ENCODE measurements at places on chromosomes 7 and 10.

DNA sequence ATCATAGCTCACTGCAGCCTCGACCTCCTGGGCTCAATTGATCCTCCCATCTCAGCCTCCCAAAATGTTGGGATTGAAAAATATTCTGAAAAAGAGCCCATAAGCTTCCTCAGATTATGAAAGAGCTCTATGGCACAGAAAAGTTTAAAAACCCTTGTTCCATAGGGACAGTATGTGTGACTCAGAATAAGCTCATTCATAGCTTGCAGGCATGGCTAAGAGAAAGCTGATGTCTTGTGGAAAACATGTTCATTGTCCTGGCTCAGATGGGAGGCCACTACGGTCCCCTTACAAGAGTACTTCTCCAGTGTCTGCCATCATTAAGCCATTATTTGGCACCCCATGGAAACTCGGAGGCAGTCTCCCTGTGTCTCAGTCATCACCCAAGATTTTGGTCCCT, 64.0 kb downstream of the CCDC3 start:
- no peak for DNase-seq
- no peak overlapping the region for H3K4me3 ChIP-seq
- H3K27ac ChIP-seq: no peak overlapping the region
- H3K27me3 ChIP-seq: no peaks in the 10 kb centered on the region
- no peaks in the 10 kb centered on the region for H3K36me3 ChIP-seq
- peaks cover 21% of the 10 kb centered on the region for H3K4me1 ChIP-seq

GRCh38 chr10:91613411-91614187, 19.3 kb downstream of the PPP1R3C start:
- peaks cover 45% of the 10 kb centered on the region for H3K4me1 ChIP-seq
- no peak overlapping the region for H3K4me3 ChIP-seq
- no peaks in the 10 kb centered on the region for H3K36me3 ChIP-seq
- no peaks in the 10 kb centered on the region for H3K27me3 ChIP-seq

DNA sequence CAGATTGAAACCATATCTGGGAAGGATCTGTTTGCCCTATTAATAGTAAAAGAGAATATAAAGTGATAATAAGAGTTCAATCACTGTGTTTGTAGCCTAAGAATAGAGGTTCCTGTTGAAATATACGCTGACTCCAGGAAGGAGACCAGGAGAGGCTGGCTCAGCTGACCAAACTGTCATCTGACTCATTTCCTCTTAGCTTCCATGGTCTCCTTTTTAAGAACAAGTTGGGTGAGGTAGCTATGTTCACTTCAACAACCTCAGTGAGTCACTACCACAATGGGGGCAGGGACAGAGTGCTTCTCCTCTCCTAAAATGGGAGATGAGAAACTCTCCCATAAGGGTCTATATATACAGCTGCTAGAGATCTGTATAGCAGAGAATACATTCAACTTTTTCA, 543.3 kb downstream of the CALN1 start:
- peak; percentile 11 for DNase-seq
- peak overlapping the region; percentile 49 for H3K27ac ChIP-seq
- H3K4me1 ChIP-seq: peaks cover 6% of the 10 kb centered on the region
- H3K4me3 ChIP-seq: no peak overlapping the region

DNA sequence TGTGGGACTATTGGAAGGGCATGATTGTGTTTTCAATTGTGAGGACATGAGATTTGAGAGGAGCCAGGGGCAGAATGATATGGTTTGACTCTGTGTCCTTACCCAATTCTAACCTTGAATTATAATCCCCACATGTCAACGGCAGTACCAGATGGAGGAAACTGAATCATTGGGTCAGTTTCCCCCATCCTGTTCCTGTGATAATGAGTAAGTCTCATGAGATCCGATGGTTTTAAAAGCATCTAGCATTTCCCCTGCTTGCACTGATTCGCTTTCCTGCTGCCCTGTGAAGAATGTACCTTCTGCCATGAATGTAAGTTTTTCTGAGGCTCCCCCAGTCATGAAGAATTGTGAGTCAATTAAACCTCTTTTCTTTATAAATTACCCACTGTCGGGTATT, 1367.1 kb downstream of the XPNPEP1 start:
- H3K36me3 ChIP-seq: no peaks in the 10 kb centered on the region
- no peaks in the 10 kb centered on the region for H3K27me3 ChIP-seq
- no peak overlapping the region for H3K27ac ChIP-seq
- no peak for DNase-seq

DNA sequence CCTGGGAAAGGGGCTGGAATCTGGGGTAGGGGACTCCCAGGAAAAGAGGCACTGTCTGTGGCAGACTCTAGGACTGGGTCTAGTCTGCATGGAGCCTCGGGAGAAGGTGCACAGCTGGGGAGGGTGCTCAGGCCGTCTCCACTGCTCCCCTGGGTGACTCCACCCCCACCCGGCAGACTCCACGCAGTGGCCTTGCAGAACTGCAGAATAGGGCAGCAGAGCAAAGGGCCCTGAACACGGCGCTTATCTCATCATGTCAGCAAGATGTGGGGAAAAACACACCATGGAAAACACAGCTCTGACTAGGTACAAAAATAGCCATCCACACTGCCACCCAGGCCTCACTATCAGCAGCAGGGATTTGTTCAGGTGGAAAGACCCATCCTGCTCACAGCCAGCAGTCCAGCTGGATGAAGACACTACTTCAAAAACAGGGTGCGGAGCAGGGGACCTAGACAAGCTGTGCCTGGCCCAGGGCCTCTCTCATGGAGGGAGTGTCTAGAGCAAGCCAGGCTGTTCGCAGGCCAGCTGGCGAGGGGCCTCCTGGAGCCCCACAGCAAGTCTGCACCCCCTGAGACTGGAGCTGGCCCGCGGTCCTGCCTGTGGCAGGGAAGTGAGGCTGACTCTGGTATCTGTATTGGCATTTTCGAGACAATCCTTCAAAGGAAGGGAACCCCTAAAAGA, 11.7 kb downstream of the MAT1A start:
- H3K36me3 ChIP-seq: no peaks in the 10 kb centered on the region
- H3K4me3 ChIP-seq: no peak overlapping the region
- no peak overlapping the region for H3K27ac ChIP-seq

DNA sequence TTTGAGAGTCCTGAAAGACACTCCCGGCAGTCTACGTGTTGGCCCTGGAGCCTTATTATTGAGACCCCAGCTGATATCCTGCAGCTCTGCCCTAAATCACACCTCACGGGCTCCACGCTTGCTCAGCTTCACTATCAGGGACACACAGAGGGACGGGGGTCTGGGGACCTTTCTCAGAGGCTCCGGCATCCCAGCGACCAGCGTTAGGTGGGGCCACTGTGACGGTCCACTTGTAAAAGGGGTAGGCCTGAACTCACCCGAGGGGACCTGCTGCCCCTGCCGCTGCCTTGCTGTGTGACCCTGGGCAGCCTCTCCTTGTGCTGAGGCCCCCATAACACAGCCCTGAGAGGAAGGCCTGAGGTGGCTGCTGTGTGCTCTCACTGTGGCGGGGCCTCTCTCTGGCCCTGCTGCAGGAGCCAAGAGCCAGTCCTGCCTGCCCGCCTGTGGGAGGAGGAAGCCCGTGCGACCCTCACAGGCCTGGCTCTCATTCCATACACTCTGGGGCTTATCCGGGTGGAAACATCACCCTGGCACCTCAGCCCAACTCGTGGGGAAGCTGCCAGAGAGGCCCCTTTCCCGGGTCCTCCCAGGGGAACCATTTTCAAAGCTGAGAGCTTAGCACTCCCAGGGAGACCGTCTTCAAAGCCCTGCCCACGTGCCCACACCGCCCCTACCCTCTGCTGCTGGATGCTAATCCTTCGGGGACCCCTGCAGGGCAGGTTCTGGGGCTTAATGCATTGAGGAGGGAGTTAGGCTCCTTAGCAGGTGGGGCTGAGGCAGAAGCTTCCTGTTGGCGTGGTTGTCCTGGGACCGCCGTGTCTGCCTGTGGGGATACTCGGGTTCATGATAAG, 21.7 kb downstream of the AQP1 start:
- no peak overlapping the region for H3K4me3 ChIP-seq
- no peaks in the 10 kb centered on the region for H3K36me3 ChIP-seq
- H3K27me3 ChIP-seq: peaks cover 4% of the 10 kb centered on the region
- DNase-seq: no peak
- peaks cover 6% of the 10 kb centered on the region for H3K4me1 ChIP-seq

DNA sequence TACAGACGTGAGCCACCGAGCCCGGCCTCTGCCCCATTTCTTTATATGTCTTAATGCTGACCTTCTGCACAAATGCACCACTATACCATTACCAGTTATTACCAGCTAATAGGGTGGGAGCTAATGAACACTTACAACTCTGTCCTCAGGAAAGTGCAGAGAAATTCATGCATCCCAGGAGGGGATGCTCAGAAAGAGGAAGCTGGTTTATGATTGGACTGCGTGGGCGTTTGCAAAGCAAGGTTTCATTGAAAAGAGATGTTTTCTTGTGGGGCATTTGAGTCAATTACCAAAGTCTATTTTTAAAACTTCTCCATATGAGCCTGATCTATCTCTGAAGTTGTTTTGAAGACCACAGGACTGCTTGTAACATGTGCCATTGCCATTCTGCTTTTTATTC, 417.7 kb upstream of the CELF2 start:
- H3K27me3 ChIP-seq: no peaks in the 10 kb centered on the region
- H3K4me3 ChIP-seq: no peak overlapping the region
- H3K4me1 ChIP-seq: no peaks in the 10 kb centered on the region
- no peaks in the 10 kb centered on the region for H3K36me3 ChIP-seq
- no peak overlapping the region for H3K27ac ChIP-seq
- no peak for DNase-seq

GRCh38 chr7:94971051-94971867, 63.9 kb downstream of the PPP1R9A start:
- H3K27ac ChIP-seq: no peak overlapping the region
- no peaks in the 10 kb centered on the region for H3K27me3 ChIP-seq
- H3K4me3 ChIP-seq: no peak overlapping the region

GRCh38 chr10:34396663-34397062, 418.4 kb downstream of the PARD3 start:
- H3K27ac ChIP-seq: no peak overlapping the region
- no peaks in the 10 kb centered on the region for H3K4me1 ChIP-seq
- no peak for DNase-seq
- no peaks in the 10 kb centered on the region for H3K36me3 ChIP-seq
- H3K4me3 ChIP-seq: no peak overlapping the region

GRCh38 chr7:92402920-92403759, 44.1 kb upstream of the GATAD1 start:
- H3K27me3 ChIP-seq: no peaks in the 10 kb centered on the region
- H3K4me3 ChIP-seq: no peak overlapping the region
- no peak for DNase-seq
- peaks cover 20% of the 10 kb centered on the region for H3K4me1 ChIP-seq
- peak overlapping the region; percentile 47 for H3K27ac ChIP-seq

DNA sequence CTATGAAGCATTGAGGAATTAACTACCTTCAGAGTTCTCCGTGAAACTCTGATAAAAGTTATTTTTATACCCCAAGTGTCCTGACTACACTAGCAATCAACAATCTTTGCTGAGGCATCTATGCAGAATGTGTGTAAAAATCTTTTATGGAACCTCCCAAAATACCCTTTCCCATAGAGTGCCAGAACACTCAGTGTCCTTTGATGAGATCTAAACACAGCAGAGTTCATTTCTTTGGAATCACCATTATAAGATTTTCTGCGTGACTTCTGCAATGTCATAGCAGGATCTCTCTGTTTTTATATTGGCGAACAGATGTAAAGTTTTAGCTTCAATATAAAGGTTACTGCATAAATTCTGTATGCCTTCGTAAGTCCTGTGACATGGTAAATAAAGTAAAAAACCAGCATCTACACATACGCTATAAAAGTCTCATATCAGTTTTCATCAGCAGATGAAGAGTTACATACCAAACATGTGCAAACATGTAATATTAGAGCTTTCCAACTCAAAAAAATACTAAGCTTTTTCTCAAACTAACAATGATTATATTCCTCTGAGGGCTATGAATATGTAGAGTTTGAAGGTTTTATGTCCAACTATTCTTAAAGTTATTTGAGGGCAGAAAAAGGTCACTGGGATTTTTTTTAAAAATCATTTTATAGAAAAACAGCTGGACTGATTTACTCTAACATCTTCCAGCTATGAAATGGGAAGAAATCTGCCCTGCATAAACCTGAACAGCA, 67.2 kb downstream of the SKIDA1 start:
- DNase-seq: no peak
- no peak overlapping the region for H3K27ac ChIP-seq
- H3K4me3 ChIP-seq: no peak overlapping the region
- H3K4me1 ChIP-seq: no peaks in the 10 kb centered on the region

DNA sequence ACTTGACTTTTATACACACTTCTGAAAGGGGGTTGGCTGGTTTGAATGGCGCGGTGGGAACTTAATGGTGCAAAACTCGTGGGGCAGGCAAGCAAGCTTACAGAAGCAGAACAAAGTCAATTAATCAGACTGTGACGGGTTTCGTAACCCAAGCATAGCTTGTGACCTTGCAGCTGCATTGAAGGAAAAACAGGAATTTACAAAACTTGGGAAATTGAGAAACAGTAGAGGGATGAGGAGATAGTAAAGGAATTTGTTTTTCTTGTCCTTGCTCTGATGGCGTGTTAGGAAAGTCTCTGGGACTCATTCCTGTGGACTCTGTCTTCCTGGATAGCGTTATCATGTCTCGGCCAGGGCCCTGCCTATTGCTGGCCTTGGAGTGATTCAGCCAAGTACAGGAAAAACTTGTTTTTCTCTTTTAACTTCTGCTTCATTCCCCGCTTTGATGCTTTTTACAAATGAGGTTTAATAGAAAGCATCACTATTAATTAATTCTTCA, 220.0 kb upstream of the KCND2 start:
- no peaks in the 10 kb centered on the region for H3K27me3 ChIP-seq
- H3K4me1 ChIP-seq: peaks cover 11% of the 10 kb centered on the region
- no peak for DNase-seq
- no peak overlapping the region for H3K4me3 ChIP-seq

GRCh38 chr7:73567846-73568685, 10.3 kb downstream of the TBL2 start:
- no peak for DNase-seq
- peaks cover 16% of the 10 kb centered on the region for H3K36me3 ChIP-seq
- no peak overlapping the region for H3K27ac ChIP-seq
- no peak overlapping the region for H3K4me3 ChIP-seq
- H3K27me3 ChIP-seq: no peaks in the 10 kb centered on the region

- H3K4me3 ChIP-seq: no peak overlapping the region
- H3K36me3 ChIP-seq: no peaks in the 10 kb centered on the region
- no peak for DNase-seq
Measured at GRCh38 chr10:98254234-98254974, 13.6 kb downstream of the LOXL4 start.

- no peak for DNase-seq
- no peaks in the 10 kb centered on the region for H3K27me3 ChIP-seq
- no peaks in the 10 kb centered on the region for H3K4me1 ChIP-seq
- no peak overlapping the region for H3K27ac ChIP-seq
Measured at GRCh38 chr7:84249656-84250055, 55.1 kb upstream of the SEMA3A start.

DNA sequence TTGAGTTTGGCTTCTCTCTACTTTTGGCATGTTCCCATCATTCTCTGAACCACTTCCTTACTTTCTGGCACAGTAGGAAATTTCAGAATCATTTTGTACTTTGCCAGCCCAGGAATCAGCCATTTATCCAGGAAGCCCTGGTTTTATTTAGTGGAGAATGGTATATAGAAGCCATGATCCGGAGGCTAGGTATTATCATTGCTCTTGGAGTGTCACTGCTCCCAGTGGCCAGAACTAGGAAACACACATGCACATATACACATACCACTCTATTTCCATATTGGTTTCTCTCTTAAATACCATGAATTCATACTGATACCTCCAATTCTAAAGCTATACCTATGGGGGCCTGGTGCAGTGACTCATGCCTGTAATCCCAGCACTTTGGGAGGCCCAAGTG, 36.3 kb downstream of the SUFU start:
- no peaks in the 10 kb centered on the region for H3K27me3 ChIP-seq
- no peak overlapping the region for H3K4me3 ChIP-seq
- no peak for DNase-seq
- peaks cover 4% of the 10 kb centered on the region for H3K4me1 ChIP-seq
- no peak overlapping the region for H3K27ac ChIP-seq
- H3K36me3 ChIP-seq: no peaks in the 10 kb centered on the region

Measured in keratinocyte (primary cell).